ENCODE measurements at places on chromosomes 5 and 9.

GRCh38 chr5:139708877-139709581 lies 60.9 kb downstream of the CXXC5 start:
- no peak for DNase-seq

DNA sequence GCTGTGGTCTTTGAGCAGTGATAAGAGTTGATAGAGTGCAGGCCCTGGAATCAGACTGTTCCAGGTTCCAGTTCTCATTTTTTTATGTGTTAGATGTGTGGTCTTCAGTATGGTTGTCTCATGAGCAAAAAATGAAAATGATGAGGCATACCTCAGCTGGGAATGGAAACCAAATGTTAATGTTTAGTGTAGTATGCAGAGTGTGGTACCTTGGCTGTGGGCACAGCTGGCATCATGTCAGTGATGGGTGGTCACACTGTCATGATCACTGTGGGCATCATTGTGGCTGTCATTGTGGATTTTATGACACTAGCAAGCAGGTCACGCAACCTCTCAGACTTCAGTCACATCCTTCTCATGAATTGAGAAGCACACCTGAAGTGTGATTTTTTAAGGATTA lies 6.4 kb downstream of the ABLIM3 start:
- DNase-seq, result no peak

GRCh38 chr9:36222449-36222848 lies 31.7 kb downstream of the CLTA start:
- DNase-seq, result no peak

- DNase-seq, result no peak
Measured at GRCh38 chr9:82923092-82923911, 139.6 kb downstream of the RASEF start.

All from stimulated activated CD4-positive, alpha-beta T cell treated with anti-CD3 and anti-CD28 coated beads, Interleukin-4, amount 100 ng/mL, for 48 hours (primary cell).